HS-27A (cell line): ENCODE measurements at places on chromosomes 4 and X.
A peak's percentile ranks its signal among the peaks of the same experiment; 100 is the strongest.

GRCh38 chr4:109424093-109424841, 9.3 kb upstream of the SEC24B start:
- DNase-seq: no peak

- DNase-seq: no peak
These were observed 178.5 kb downstream of the CBR4 start for GRCh38 chr4:168831585-168831918.

DNA sequence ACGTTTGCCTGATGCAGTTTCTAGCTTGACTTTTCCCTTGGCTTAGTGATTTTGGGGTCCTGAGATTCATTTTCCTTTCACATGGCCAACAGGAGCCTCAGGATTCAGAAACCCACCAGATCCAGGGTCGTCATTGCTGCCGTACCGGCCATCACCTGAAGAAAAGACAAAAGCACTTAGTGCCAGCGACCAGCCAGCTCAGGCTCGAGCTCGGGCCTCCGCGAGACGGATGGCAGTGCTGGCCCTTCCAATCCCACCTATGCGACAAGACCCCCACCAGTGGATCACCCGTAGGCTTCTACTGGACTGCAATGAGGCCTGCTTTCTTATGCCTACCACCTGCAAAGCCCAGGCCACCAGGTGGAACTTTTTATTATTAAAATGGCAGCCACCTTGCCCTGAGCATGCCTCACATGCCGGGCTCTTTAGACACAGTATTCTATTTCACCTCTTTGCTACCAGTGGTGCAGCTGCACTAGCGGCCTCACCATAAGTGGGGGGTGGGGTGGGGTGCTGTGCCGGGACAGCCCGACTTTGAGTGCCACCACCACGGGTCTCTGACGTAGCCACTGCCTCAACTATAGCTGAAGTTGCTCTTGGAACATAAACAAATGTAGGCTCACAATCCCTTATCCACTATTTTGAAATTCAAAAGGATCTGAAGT, 84.3 kb downstream of the MTMR1 start:
- DNase-seq: no peak

DNA sequence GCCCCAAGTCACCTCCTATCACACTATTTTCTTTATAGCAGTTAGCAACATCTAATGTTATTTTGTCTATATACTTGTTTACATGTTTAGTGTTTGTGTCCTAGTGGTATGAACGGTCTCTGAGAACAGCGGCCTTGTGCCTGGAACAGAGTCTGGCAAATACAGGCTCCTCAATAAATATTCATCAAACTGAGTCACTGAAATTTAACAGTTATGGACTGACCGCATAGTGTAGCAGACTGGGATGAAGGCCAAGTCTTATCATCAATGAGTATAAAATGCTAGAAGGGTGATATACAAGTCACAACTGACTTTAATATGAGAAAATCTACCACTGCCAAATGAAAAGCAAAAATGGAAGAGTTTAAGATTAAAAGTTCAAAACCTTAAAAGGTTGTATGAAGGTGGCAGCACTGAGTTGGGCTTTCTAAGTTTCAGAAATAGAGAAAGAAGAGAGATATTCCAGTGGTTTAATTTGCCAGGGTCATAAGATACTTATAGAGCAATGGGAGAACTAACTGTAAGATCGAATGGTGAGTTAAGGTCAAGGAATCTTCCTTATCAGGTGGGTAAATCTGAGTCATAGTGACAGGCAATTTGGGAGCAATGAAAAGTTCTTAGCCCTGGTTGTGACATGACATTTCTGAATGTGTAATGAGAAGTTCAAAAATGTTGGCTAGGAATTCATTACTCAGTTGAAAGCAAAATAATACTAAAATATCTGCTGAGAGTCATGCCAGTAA, 34.9 kb downstream of the ELOVL6 start:
- peak; percentile 92 for DNase-seq

DNA sequence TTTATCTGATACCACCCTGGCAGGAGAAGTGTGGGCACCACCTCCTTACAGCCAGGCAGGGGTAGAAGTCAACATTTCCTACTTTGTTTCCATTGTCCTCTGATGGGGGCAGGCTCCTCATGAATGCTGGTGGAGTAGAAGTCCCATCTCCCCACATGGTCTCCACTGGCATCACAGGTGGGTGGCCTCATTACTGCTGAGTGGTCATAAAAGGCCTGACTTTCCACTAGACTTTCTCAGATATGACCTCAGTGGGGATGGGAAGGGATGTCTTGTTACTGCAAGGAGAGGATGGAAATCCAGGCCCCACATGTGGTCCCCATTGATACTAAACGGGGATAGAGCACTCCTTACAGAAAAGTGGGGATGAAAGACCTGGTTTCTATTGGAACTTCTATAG, 18.6 kb upstream of the BMP2K start:
- no peak for DNase-seq

DNA sequence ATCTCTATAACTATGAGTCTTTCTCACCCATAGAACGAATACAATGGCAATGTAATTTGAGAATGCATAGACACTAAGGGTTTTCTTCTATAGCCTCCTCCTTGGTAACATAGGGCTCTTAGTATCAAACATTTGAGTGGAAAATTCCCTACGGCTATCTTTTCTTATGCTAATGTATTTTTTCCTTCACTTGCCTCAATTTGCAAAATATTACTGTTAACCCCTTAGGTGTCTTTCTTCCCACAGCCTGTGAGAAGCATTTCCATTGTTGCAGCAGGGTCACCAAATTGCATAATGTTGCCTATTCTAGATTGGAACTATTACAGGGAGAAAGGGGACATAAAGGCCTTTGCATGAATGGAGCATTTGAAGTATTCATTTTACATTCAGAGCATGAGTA, 140.5 kb upstream of the RAPGEF2 start:
- DNase-seq: no peak

- DNase-seq: no peak
These were observed 99.1 kb downstream of the MAML3 start for GRCh38 chr4:140054861-140055260.

DNA sequence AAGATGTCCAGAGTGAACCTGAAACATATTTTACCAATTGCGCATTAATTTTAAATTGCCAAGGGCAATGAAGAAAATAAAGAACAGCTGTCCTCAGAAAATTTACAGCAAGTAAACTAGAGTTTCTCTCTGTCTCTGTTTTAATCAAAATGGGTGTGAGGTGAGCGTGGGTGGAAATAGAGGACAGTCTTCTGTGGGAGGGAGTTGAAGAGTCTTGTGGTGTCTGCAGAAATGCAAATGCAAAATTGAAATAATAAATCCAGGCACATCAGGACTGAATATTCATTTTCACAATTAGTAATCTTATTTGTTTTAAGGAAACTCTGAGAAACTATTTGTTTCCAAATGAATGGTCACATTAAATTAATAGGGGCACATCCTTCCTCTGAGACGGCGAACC, 192.0 kb downstream of the ARHGAP10 start:
- DNase-seq: no peak
